NCI-H2171 treated with DMSO at 0.1 percent for 48 hours (cell line): ENCODE measurements at places on chromosomes 11 and 22.

GRCh38 chr11:130216591-130217132 is 57.1 kb downstream of the ST14 start:
- DNase-seq: no peak

DNA sequence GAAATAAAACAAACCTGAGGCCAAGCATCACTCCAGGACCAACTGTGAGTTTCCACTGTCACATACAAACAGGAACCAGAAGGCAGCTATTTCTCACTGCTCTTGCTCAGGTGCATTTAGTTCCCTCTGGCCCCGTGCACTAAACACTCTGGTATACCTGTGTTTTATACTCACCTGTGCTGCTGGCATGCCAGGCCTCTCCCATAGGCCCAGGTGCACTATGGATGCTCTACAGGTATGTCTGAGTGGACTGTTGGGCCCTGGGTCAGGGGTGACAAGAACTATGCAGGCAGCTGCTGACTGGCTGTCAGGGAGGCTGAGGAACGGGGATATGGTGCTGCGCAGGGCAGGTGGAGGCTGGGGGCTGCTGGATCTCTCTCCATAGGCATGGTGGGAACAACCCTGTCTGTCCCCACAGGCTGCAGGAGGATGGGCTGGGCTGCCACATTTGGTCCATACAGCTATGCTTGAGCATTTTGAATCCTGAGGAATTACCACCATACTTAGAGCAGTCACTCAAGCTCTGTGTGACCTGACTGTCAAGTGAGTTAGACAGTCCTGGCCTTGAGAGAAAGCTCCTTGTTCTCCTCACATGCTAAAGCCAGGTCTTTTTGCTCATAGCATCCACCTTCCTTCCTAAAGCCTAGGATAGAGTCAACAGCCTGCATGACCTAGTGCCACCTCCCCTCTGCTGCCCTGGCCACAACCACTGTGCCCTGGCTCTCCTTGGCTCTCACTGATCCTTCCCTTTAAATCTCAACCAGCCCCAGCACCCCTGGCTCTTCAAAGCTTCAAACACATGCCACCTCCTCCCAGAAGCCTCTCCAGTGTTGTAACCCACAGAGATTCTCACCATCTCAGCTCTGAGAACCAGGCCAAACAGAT is 72.9 kb downstream of the C11orf58 start:
- no peak for DNase-seq

DNA sequence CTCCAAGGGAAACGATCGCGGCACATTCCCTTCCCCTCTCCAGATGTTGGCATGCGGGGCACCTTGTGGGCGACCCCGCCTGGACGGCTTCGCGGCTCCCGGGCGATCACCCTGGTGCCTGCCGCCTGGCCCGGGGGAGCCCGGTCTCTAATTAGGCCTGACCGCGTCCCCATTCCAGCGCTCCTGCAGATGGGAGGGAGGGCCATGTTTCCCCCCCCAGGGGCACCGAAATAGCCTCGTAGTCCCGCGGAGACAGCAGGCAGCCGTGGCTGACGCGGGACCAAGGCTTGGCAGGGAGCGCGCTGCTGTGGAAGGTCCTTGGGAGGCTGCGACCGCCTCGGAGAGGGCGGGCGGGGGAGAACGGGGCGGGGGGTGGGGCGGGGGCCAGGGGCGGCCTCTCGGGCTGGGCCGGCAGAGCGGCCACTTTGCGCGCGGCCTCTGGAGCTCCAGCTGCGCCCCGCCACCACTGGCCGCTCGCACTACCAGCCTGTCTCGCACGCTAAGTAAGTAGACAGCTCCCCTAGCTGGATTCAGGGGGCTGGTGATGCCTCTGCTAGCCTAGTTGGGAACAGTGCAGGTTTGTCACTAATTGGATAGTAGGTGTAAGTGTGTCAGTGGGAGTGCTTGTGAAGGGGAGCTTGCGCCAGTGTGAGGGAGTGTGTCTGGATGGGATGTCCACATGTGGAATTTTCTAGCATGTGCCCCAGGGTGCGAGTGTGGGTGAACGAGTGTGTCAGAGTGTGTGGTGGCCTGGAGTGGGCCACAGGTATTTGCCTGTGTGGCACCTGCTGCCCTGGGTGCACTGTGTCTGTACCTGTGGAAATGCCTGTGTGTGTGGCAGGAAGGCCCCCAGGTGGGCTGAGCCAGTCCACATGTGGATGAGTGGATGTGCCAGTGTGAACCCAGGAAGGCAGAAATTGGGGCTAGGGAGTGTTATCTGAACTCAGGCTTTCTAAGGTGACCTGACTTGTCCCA is at the start of gene INSC:
Gene INSC, plus strand, starts transcription at position 423 of the 975 bp plus-strand sequence. CDS start 34,252 bp downstream, outside the sequence.
- DNase-seq: no peak

- no peak for DNase-seq
Measured at GRCh38 chr11:25890626-25891260, 441.2 kb upstream of the ANO3 start.

DNA sequence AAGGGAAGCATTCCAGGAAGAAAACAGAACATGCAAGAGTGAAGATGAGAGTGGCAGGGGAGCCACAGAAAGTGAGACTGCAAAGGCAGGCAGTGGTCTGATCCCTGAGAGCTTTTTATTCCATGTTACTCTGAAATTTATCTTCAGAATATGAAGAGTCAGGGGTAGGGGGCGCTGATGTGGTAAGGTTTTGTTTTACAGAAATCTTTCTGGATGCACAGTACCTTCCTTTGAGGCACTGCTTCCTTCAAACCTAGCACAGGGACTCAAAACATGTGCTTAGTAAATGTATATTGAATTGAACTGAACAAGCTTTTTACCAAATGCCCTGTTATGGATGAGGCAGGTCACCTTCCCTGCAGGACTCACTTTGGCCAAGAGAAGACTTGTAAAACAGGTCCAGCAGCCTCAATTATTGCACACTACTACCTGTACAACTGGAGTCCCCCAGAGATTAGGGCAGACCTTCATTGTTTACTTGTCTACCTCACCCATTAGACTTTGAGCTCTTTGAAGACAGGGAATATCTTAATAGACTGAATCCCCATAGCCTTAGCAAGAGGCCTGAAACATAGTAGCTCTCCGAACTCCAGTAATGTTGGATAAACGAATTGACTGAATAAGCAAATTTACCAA is 2.2 kb downstream of the PAK1 start:
- no peak for DNase-seq

DNA sequence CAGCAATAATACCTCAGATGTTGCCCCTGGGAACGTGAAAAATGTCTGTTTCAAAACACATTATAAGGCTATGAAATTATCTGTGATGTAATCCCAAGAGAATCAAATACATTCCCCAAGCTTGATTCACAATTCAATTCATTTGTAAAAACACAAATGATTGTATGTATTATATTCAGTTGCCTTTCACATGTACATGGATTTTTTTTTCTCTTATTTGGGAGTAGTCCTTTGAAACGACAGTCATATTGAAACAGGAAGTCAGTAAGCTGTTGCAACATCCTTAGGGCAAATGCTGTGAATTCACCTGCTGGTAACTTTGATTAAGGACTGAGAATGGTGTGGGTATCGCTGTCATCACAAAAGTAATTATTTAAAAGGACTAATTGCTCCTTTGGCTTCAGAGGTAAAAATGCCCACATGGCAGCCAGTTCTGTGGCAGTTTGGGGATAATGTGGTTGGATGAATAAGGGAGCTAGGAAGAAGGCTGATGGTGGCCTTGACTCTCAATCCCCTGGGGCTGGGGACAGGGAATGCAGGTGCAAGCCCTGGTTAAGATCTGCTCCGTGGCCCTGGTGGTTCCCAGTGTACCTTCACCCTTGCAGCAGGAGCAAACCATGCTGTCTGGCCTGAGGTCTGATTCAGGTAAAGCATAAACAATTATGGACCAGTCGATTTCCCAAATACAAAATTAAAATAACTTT is 13.2 kb downstream of the EHF start:
- no peak for DNase-seq

GRCh38 chr11:128803011-128803410 is 64.1 kb downstream of the KCNJ1 start:
- no peak for DNase-seq

GRCh38 chr11:125603207-125603606 is 10.6 kb downstream of the STT3A start:
- DNase-seq: no peak

GRCh38 chr22:38694049-38694448 is 6.7 kb downstream of the JOSD1 start:
- no peak for DNase-seq

- DNase-seq: no peak
Measured at GRCh38 chr11:117860139-117860538, 16.3 kb downstream of the FXYD6 start.

- peak; percentile 51 for DNase-seq
Measured at GRCh38 chr11:32884770-32885384, 7.7 kb upstream of the QSER1 start.

GRCh38 chr22:28296452-28296851 is 377.4 kb upstream of the PITPNB start:
- no peak for DNase-seq
